ENCODE measurements at places on chromosomes 5 and 9.
A peak's percentile ranks its signal among the peaks of the same experiment; 100 is the strongest.

DNA sequence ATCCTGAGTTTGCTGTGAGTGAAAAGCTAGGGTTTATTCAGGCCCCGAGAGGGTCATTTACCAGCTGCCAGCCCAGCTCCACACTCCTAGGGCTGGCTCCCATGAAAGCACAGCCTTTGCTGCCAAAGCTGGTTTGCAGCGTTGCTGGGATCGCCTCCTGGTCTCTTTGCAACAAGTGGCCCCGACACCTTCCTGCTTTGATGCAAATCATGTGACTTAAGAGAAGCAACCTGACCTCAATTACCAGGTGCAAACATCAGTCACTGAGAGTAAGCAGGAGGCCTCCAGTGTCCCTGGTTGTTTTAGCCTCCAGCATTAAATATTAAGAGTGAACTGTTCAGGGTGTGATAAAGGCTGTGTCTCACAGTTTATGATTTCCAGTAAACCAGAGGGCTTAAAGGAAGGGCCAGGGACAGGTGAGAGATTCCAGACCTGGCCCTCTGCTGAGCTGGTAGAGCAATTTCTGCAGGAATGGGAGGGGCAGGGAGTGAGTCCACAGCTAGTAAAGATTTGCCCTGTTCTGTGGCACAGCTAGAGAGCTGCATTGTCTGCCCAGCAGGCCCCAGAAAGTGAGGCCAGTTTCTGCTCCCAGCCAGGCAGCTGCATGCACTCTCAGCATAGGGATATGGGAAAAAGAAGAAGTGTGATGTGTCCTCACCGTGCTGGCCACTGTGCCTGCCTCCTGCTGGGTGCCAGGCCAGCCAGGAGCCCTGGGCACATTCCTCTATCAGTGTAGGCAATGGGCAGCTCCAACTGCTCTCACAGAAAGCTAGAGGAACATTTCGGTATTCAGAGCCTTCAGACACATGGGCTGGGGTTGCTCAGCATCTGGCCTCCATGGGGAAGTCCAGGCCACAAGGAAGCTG is 58.0 kb downstream of the SLC22A5 start:
- DNase-seq = peak; percentile 37

DNA sequence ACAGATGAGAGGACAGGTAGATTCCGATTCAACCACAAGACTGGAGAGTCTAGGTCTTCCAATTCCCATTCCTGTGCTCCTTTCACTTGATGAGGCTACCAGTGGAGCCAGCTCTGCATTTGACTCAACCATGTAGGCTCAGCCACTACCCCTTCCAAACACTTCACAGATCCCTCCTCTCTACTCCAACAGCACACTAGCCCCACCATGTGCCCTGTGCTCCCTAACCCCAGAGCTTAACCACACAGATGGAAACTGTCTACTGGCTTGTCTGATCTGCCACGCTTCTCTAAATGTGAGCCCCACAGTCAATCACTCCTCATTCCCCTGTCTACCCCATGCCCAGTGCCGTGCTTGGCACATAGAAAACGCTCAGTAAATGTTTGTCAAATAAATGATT is 508.2 kb downstream of the CDK5RAP2 start:
- DNase-seq = no peak

GRCh38 chr5:114634967-114635901 is 273.4 kb downstream of the KCNN2 start:
- DNase-seq = no peak

- no peak for DNase-seq
Observed at GRCh38 chr5:149617760-149618306, 36.5 kb downstream of the ARHGEF37 start.

DNA sequence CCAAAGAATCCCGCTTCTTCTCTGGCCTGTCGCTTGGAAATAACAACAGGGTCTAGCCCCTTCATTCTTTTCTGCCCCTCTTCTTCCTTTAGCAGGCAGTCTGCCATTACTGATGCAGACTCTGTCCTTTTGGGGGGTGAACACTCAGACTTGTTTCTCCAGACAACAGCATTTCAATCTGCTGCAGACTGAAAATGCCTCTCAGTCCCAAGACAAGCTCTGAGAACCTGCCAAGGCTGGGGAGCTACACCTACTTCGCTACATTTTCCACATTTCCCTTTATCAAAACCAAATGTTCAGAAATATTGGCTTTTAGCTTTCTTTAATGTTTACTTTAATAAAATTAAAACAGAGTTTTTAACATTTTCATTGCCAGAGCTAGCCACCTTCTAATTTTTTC is 152.4 kb downstream of the MPDZ start:
- DNase-seq = no peak

- no peak for DNase-seq
Observed at GRCh38 chr5:52694648-52695047, 93.1 kb upstream of the ITGA1 start.

GRCh38 chr9:16207161-16207560 is 654.3 kb downstream of the CCDC171 start:
- no peak for DNase-seq

DNA sequence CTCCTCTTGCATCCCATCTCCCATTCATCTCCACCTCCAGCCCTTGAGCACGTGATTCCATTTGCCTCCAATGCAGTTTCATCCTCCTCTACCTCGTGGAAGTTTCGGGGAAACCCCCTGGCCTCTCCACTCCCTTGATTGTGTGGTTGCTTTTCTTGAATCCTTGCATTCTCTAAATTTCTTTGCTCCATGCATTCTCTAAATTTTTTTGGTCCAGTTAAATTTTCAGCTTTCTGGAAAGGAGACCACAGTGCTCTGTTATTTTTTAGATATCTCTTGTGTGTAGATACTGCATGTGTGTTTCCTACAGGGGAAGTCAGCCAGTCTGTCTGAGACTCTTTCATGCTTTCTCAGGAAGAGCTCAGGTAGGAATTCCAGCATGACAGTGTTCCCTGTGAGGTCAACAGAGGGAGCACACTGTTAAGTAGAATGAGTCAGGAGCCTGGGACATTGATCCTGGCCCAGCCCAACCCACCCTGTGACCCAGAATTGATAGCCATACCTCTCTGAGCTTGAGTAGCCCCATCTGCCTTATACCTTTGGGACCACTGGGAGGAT is 52.8 kb downstream of the AMBP start:
- peak; percentile 22 for DNase-seq

DNA sequence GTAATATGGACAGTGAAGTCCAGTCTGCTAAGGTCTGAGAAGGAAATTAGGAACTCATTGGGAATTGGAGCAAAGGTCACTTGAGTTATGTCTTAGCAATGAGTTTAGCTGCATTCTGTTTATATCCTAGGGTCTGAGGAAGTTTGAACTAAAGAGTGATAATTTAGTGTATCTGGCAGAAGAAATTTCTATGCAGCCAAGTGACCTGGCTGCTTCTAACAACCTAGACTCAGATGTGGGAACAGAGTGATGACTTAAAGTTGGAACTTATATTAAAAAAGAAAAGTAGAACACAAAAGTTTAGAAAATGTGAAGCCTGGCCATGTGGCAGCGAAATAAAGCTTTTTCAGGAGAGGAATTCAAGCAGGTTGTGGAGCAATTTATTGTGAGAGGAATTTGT is 106.2 kb downstream of the PRDM9 start:
- no peak for DNase-seq

- DNase-seq = no peak
Observed at GRCh38 chr9:130535818-130536521, 43.4 kb upstream of the FUBP3 start.

DNA sequence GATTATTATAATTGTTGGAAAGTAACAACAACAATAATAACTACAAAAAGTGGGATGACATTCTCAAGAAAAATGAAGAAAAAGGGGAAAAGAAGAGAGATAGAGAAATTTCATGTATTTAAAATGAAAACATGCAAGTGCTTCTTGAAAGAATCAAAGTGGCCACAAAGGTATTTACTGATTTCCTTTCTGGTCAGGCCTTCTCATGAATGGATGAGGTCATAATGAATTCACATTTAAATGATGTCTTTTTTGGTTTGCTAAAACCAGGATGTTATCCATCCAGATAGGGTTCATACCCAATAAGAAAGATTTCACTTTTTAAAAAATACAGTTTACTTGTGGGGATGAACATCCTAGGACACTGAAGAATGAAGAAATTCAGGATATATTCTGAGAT is 446.4 kb upstream of the PTGER4 start:
- no peak for DNase-seq

DNA sequence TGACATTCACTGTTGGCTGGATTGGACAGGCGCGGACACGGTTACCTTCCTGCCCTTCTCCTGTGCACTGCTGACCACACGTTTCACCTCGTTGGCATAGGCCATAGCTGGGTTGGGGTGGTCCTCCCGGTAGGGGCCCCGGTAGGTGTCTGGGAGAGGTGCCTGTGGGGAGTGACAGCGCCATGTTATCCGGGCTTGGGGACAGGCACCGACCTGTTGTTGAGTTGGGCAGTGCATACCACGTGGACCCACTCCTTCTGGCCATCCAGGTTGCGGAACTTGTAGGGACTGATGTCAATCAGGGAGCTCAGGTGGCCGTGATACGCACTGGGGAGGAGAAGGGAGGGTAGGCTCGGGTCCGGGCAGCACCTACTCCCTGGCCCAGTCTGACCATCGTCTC is 8.2 kb downstream of the PHYKPL start:
- no peak for DNase-seq

- DNase-seq = no peak
Observed at GRCh38 chr5:131392466-131393095, 128.7 kb downstream of the CDC42SE2 start.

- DNase-seq = peak; percentile 19
Observed at GRCh38 chr9:15873573-15874177, 320.8 kb downstream of the CCDC171 start.

- no peak for DNase-seq
Observed at GRCh38 chr9:123248630-123249029, 19.8 kb downstream of the STRBP start.

GRCh38 chr9:136688274-136689107 is 1.2 kb upstream of the AGPAT2 start:
- DNase-seq = no peak

DNA sequence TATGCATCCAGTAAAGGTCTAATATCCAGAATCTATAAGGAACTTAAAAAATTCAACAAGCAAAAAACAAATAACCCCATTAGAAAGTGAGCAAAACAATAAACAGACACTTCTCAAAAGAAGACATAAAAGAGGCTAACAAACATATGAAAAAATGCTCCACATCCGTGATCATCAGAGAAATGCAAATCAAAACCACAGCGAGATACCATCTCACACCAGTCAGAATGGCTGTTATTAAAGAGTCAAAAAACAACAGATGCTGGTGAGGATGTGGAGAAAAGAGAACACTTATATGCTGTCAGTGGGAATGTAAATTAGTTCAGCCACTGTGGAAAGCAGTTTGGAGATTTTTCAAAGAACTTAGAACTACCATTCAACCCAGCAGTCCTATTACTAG is 86.1 kb downstream of the WWC1 start:
- no peak for DNase-seq

- no peak for DNase-seq
Observed at GRCh38 chr9:121704281-121704680, 52.8 kb downstream of the DAB2IP start.

- DNase-seq = peak; percentile 81
Observed at GRCh38 chr5:127941646-127942045, 141.9 kb upstream of the SLC12A2 start.

- DNase-seq = no peak
Observed at GRCh38 chr5:96566833-96567587, 95.2 kb upstream of the CAST start.

- DNase-seq = no peak
Observed at GRCh38 chr5:178229861-178230260, 2.7 kb downstream of the PHYKPL start.

- DNase-seq = no peak
Observed at GRCh38 chr9:133458643-133459312, 1.0 kb upstream of the CACFD1 start.

- peak; percentile 88 for DNase-seq
Observed at GRCh38 chr5:148733601-148734438, 79.5 kb upstream of the HTR4 start.

GRCh38 chr5:59673438-59674058 is 220.0 kb downstream of the PDE4D start:
- peak; percentile 28 for DNase-seq

GRCh38 chr5:143235423-143235822 is 168.1 kb downstream of the NR3C1 start:
- DNase-seq = no peak

GRCh38 chr9:77386187-77386586 is 208.9 kb downstream of the VPS13A start:
- no peak for DNase-seq

- no peak for DNase-seq
Observed at GRCh38 chr9:99626426-99626825, 195.3 kb upstream of the NR4A3 start.

DNA sequence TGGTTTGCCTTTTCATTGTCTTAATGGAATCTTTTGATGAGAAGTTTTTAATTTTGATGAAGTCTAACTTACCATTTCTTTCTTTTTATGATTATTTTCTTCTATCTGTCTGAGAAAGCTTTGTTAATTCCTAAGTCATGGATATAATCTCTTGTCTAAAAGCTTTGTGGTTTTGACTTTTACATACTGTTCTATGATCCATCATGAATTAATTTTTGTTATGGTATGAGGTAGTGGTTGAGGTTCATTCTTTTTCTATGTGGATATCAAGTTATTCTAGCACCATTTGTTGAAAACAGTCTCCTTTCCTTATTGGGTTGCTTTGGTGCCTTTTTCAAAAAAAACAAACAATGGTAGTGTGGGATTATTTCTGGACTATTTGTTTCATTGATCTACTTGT is 20.4 kb downstream of the FBXO10 start:
- no peak for DNase-seq

DNA sequence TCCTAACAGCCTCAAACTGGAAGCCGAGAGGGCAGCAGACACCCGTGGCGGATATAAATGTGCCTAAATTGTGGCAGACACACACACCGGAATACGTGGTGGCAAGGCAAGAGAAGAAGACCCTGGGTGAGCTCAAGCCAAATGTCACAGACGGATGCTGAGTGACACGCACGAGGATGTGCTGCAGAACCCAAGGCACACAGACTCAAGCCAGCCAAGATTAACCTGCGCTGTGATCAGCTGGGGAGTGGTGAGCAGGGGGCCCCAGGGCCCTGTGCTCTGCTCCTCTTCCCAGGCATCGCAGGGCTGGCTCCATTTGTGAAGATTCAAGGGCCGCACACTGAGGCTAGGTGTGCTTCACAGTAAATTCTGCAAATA is 16.4 kb downstream of the SEMA4D start:
- DNase-seq = no peak

GRCh38 chr5:141841378-141842180 is 36.6 kb downstream of the PCDH1 start:
- DNase-seq = no peak

GRCh38 chr9:16726718-16727451 is 143.6 kb downstream of the BNC2 start:
- DNase-seq = peak; percentile 71

- DNase-seq = no peak
Observed at GRCh38 chr9:109411069-109411761, 86.9 kb downstream of the PTPN3 start.

DNA sequence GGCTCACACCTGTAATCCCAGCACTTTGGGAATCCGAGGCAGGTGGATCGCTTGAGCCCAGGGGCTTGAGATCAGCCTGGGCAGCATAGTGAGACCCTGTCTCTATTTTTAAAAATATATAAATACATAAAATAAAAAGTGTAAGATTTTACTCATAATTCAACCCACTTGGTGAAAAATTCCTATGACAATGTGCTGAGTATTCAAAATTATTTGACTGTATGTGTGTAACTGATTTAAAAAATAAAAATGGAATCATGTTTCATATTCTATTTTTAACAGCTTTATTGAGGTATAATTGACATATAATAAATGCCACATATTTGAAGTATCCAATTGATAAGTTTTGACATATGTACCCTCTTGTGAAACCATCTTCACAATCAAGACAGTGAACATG is 22.8 kb downstream of the GM2A start:
- no peak for DNase-seq
